ENCODE measurements at places on chromosomes 16 and 17.

- no peak for ATAC-seq
These were observed 283.7 kb downstream of the GRIN2A start for GRCh38 chr16:9898555-9898954.

DNA sequence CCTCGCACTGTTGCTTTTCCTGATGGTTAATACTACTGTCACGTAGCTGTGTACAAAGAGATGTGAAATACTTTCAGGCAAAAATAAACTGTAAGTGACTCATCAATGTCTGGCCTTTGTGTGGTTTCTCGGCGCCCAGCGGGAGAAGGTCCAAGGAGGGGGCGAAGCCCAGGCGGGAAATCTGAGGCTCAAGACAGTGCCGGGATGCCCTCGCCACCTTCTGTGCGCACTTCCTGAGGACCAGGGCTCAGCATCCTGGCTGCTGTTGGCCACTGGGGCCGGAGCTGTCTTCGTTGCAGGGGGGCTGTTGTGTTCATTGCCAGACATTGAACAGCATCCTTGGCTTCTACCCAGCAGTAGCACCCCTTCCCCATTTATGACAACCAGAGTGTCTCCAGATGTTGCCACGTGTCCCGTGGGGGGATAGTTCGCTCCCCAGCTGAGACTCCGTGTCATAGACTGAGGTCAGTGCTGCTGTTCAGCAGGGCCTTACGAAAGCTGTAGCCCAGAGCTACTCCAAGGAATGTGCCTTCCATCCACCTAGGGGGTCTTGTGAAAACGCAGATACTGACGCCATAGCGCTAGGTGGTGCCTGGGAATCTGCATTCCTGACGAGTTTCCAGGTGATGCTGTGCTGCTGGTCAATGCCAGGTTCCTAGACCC lies 67.3 kb upstream of the PLCG2 start:
- ATAC-seq = peak; percentile 91

DNA sequence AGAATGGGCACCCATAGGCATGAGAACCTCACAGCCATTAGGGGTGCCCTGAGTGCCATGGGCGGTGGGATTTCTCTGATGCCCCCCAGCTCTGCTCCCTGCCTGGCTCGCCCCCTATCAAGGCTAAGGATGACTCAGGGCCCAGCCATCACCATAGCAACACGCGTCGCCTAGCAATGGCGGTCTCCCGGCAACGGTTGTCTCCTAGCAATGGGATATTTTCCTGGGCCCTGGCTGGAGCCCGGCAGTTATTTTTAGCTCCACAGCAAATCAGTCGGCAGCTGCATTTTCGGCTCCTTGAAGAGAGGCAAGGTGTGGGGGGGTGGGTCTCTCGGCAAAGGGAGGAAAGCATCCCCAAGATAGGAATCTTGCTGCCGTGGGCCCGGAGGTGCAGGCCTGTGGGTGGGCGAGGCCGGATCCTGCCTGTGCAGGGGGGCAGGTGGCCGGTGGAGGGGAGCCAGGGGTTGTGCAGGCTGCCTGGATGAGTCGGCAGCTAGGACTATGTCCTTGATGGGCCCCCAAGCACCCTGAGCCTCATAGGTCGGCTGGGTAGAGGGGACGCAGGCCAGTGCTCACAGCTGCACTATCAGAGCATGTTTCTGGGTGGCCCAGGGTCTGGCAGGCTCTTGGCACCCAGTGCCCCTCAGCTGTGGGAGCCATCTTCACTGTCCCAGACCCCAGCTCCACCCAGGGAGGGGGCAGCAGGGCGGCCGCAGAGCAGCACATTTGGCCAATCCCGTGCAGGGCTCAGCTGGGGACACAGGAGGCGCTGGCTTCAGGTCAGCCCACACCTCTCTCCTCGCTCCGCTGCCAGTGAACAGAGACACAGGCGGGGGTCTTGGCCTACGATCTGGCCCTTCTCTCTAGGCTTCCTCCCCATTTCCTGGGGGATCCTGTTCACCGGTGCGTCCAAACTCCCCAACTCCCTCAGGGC lies 4.2 kb upstream of the FBXL16 start:
- ATAC-seq = peak; percentile 55

DNA sequence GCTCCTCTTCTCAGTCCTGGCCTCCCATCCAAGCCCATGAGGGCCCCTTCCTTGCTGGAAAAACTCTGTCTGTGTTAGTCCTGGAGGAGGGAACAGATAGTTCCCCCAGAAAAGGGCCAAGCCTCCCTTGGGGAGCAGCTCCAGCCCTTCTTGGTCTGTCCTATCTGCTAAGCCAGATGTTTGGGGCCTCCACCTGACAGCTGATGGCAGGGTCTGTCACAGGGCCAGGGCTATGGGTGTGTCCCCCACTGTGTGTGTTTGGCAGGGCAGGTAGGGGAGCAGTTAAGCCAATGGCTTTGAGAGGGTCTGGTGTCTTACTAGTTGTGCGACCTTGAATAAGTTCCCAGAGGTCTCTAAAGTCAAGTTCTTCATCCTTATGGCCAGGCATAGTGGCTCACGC lies 13.6 kb upstream of the SLC4A1 start:
- ATAC-seq = no peak

- ATAC-seq = no peak
These were observed 465.4 kb upstream of the C16orf82 start for GRCh38 chr16:26601335-26601734.

DNA sequence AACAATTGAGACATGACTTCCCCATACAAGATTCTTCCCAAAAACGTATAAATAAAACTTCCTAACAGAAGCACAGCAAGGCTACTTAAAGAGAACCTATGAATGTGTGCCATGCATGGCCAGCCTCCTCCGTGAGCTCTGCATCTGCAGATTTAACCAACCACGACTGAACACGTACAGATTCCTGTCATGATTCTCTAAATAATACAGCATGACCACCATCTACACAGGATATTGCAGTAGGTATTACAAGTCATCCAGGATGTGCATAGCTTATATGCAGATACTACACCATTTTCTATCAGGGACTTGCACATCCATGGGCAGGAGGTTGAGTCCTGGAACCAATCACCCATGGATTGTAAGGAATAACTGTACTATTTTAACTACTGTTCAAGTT lies 1.4 kb upstream of the QRICH2 start:
- no peak for ATAC-seq

- ATAC-seq = no peak
These were observed 78.7 kb upstream of the MTMR4 start for GRCh38 chr17:58593123-58593522.

DNA sequence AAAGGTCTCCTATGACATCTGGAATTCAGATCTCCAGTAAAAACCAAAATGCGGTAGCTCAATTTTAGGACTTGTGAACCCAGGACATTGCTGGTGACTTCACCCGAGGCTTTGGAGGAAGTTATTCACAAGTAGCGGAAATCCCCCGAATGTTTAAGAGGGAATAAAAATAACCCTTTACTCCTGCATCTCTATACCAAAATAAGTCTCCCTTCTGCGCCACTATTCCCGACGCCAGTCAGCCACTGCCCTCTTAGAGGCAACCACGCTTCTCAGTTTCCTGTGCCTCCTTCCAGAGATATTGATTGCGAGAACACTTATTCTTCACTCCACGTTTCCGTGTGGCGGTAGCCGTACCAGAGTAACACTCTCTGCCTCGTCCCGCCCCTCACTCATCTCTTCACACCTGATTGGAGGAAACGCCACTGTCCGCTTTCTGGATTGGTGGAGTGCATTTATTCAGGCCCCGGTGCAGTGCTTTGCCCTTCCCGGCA lies 27.4 kb downstream of the EMP2 start:
- no peak for ATAC-seq

GRCh38 chr16:24815021-24815420 lies 30.7 kb upstream of the SLC5A11 start:
- ATAC-seq = no peak

- ATAC-seq = no peak
These were observed 195.5 kb downstream of the RPTOR start for GRCh38 chr17:80740141-80740540.

- ATAC-seq = no peak
These were observed 263.0 kb upstream of the RPL38 start for GRCh38 chr17:73940511-73940910.

- ATAC-seq = peak; percentile 71
These were observed 853 bp upstream of the PDK2 start for GRCh38 chr17:50094243-50094752.

- ATAC-seq = no peak
These were observed 3.2 kb downstream of the TMC6 start for GRCh38 chr17:78125138-78125913.

GRCh38 chr17:81405411-81405872 lies 10.2 kb downstream of the BAHCC1 start:
- ATAC-seq = no peak

DNA sequence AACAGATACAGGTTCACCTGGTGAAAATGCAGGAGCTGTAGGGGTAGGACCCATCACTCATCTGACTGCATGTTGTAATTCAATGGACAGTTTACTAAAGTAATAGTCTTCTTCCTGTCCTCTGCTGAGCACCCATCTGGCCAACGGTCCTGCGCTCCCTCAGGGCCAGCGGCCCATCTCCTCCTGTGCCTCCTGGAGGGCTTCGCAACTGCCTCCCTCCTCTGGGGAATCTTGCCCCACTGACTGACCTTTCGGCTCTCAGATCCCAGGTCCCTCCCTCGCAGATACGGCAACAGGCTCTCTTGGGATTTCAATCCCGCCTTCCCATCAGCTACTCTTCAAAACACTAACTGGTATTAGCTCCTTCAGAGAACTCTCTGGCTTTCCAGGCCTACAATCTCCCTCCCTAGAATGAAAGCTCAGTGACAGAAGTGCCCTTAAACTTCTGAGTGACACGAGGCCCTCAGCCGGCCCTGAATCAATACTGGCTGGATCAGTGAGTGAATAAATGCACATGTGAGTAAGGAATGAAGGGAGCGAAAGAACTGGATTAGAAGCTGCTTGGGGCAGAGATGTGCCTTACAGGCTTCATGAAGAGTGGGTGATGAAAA lies 1.3 kb downstream of the PEMT start:
- ATAC-seq = no peak

DNA sequence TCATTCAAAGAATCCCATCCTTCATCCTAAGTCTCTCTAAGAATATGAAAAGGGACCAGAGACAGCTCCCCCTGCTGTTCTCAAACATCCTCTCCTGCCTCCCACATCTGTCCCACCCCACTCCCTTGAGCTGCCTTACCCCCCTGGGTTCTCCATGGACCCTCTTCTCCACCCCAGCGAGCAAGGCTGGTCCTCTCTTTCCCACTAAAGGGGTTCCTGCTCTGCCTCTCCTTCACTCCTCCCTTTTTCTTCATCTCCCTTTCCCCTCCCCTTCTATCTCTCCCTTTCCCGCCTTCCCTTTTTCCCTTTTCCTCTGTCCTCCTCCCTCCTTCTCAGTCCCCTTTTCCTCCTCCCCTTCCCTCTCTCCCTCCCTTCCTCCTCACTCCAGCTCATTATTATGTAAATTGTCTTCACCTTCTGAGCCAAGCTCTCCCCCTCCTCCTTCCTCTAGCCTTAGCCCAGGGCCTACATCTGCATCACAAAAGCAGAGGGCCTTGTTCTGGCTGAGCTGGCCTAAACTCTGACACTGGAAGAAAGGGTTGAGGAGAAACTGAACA lies 90.0 kb downstream of the GNAO1 start:
- ATAC-seq = 0 out of 3 replicates have a peak, but pooled peaks have one; percentile 28

DNA sequence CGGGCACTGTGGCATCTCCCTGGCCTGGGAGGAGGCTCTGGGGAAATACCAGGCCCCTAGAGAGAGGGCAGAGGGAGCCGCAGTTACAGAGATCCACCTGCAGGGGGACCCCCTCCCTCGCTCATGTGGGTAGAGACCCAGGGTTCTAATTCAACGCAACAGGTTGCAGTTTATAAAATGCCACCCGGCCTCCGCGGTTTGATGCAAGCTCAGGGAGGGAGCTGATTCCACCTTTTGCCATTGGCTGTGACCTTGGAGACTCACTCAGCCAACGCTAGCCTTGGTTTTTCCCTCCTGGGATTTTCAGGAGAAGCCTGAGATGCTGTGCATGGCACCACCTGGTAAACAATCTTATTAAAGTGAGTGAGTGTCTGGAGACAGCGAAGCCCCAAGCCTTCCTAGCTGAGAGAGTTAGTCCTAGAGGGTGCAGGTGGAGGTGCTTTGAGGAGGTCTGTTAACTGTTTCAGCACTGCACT lies 12.1 kb downstream of the TTLL6 start:
- ATAC-seq = peak; percentile 88

DNA sequence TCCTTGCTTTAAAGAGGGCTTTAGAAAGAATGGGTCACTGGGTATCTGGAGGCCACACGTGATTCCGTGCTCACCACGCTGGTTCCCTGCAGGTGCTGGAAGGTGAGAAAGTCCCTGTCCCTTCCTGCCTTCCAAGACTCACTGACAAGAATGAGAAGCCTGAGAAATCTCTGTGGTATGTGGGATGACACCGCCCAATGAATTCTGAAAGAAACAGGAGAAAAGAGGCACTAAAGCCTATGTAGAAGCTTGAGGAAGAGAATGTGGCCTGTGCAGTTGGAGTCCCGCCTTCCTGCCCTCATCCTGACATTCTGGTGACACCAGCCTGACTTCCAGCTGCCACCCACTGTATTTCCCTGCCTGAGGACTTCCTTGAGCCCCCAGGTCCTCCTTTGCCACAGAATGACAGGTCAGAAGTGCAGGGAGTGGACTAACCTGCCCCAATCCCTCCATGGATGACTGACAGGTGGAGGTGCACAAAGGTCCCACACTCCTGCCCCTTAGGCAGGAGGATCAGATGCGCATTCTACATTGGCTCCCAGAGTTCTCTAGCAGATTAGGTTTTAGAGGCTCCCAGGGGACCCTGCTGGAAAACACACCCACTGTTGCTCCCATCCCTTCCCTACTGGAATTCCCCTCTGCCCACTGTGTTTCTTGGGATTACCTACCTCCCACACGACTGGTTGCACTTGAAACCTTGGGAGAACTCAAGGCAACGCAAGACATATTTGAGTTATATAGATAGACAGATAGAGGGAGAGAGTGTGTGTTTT lies 38.6 kb upstream of the TENT4B start:
- ATAC-seq = no peak

DNA sequence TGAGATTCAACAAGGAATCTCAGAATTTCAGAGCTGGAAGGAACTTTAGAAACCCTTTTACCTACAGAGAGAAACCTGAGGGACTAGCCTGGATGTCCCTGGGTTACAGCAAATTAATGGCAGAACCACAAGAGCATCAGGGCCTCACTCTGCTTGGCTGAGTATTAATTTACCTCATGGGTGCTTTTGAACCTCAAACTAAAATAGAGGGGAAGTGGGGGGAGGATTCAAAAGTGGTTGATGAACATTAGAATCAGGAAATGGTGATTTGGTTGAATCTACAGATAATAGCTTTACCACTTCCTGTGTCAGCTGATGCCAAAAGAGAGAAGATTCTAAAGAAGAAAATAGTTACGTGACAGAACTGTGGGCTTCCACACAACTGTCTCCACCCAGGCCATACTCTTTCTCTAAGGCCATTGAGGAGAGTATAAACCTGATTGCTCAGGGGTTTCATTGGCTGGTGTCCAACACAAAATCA lies 11.3 kb upstream of the SKAP1 start:
- no peak for ATAC-seq

Data from SK-N-SH treated with all-trans-retinoic acid at 6 μM for 48 hours (cell line).